ENCODE measurements at places on chromosomes 3 and 15. TPM values are rescaled to one million over a fixed set of nuclear protein-coding genes. Genes with fewer than 3 reads are reported as not detected.

DNA sequence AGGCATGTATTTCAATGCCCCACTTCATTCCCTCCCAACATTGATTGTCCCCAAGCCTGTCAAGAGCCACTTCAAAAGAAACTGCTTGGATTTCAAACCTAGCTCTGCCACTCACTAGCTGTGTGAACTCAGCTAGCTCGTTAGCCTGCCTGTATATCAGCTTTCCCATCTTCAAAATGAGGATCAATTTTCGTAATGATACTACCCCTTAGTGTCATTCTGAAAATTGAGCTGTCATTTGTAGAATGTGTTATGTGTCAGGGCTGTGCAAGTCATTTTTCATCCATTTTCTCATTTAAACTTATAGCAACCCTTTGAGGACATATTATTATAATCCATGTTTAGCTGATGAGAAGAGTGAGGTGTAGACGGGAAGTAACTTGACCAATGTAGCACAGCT lies 88.6 kb downstream of the TRIM42 start:
- DNase-seq: no peak

GRCh38 chr15:35092846-35093245 lies 7.8 kb upstream of the NANOGP8 start:
- no peak for DNase-seq

Gene C3orf18
- total RNA-seq: 1.9 TPM

Gene KCNH8
- total RNA-seq: 1.2 TPM

Gene TM4SF1
- total RNA-seq: 39.4 TPM
